ENCODE measurements at places on chromosomes 4 and X.

- DNase-seq, result peak; percentile 46
Observed at GRCh38 chrX:15471028-15471427, 22.1 kb downstream of the PIR start.

- DNase-seq, result no peak
Observed at GRCh38 chrX:41822892-41823291, 98.9 kb downstream of the GPR82 start.

DNA sequence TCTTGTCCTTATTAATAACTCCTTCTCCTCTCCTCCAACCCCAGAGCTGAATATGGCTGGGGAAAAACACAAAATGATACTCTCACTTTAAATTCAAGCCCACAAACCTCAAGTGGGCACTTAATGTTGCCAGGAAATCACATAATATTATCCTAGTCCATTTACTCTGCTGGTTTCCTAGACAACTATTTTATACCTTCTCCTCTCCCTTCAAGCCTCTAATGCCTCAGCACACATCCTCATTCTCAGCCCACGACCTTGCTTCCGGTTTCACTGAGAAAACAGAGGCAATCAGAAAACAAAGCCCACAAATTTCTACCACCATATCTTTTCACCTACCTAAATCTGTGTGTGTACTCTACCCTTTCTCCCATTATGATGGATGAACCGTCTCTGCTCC lies 12.1 kb upstream of the CLCN5 start:
- DNase-seq, result no peak

DNA sequence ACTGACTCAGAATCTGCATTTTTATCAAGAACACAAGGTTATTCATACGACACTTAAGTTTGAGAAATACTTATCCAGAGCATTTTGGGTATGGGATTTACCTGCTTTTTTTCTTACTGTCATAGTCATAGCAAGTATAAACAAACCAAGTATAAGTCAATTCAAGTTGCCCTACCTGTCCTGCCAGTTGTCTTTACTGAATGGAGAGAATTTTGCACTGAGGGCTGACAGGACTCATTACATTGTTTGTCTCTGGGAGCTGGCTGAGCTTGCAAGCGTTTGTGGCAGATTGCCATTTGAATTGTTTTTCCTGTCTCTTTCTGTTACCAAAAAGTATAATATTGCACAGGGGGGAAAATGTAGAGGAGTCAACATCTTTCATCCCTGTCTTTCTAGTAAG lies 278.9 kb upstream of the MAGEC2 start:
- no peak for DNase-seq

- DNase-seq, result no peak
Observed at GRCh38 chr4:148923881-148924280, 481.7 kb upstream of the NR3C2 start.

GRCh38 chr4:84814094-84814750 lies 152.3 kb downstream of the WDFY3 start:
- DNase-seq, result peak; percentile 72

DNA sequence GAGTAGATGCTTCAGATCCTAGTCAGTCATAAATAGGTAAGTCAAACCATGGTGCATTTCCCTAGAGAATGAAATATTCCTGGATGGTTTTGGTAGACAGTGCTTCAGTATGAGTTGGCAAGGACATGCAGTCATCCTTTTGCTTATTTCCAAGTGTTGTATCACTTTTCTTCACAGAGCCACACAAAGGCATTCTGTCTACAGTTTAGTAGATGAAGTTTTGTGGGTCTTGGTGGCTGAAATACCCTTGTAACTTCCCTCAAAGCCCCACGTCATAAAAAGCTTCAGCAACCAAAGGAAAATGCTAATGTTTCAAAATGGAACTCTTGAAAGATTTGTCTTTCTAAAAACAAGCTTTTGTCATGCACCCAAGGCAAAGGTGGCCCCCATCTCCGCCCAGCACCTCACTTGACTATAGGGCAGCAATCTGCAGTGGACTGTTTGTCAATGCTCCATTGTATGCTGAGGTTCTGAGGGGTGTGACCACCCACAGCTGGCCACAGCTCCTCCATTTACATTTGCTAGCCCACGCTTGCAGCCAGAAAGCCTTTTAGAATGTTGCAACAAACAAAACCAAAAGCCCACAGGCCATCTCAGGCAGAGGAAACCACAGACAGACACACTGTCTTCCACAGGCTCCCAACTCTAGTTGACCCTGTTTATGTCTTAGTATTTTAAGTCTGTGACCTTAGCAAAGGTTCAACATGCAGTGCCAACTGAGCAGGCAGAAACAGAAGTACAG lies 87.1 kb upstream of the FAM9C start:
- no peak for DNase-seq

- no peak for DNase-seq
Observed at GRCh38 chr4:17095771-17096170, 197.3 kb upstream of the LDB2 start.

DNA sequence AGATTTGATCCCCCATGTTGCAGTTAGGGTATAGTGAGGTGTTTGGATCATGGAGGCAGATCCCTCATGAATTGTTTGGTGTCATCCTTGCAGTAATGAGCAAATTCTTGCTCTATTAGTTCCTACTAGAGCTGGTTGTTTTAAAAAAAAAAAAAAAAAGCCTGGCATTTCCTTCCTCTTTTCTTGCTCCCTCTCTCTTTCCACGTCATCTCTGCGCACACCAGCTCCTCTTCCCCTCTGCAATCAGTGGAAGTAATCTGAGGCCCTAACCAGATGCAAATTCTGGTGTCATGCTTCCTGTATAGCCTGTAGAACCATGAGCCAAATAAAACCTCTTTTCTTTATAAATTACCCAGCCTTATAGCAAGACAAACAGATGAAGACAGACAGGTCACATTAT lies 24.5 kb downstream of the WDR17 start:
- DNase-seq, result no peak

DNA sequence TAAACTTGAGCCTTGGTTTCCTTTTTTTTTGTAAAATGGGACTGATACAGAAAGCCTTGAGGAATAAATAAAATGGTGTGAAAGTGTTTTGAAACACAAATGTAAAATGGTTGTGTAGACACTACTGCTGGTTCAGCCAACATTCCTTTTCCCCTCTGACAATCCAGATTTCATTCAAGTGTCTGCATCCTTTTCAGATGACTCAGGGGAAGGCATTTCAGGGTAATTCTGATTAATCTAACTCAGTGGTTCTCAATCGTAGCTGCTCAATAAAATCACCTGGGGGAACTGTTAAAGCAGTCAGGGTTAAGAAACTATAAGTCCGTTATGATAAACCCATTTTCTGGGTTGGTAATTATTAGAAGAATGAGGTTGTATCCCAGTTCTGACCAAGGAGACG lies 4.6 kb downstream of the ARHGAP10 start:
- peak; percentile 90 for DNase-seq

DNA sequence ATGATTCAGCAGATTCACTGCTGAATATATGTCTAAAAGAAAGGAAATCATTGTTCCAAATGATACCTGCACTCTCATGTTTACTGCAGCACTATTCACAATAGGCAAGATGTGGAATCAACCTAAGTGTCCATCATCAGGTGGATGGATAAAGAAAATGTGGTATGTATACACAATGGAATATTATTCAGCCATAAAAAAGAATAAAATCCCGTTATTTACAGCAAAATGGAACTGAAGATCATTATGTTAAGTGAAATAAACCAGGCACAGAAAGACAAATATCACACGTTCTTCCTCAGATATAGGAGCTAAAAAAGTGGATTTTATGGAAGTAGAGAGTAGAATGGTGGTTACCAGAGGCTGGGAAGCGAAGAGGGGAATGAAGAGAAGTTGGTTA lies 130.4 kb downstream of the STIM2 start:
- no peak for DNase-seq
